ENCODE measurements at places on chromosomes 4 and X. TPM values are rescaled to one million over a fixed set of nuclear protein-coding genes. Genes with fewer than 3 reads are reported as not detected.

Gene CLDN22
- not detected for total RNA-seq

Gene CXCL11
- 0.85 TPM for total RNA-seq

Gene USP17L11
- not detected for total RNA-seq

Gene WAS
- 1.0 TPM for total RNA-seq

Gene FAM47A
- not detected for total RNA-seq

Gene DAPP1
- 19.6 TPM for total RNA-seq

Gene ABCB7
- total RNA-seq = 26.4 TPM

Gene SHOX
- not detected for total RNA-seq

Gene VEGFC
- total RNA-seq = 15.4 TPM

Gene SPIN2A
- total RNA-seq = 2.6 TPM

Measured in urinary bladder (tissue), 4 donors.